Activated T-helper 17 cell treated with anti-CD3 and anti-CD28 coated beads, Interleukin-2, amount 50 U/mL, for 72 hours (primary cell): ENCODE measurements at places on chromosomes 7 and 10.
A peak's percentile ranks its signal among the peaks of the same experiment; 100 is the strongest.

- ATAC-seq = no peak
These were observed 68.4 kb downstream of the ASAH2B start for GRCh38 chr10:50807851-50808776.

GRCh38 chr7:140601566-140602174 is 38.9 kb downstream of the DENND2A start:
- ATAC-seq = no peak

DNA sequence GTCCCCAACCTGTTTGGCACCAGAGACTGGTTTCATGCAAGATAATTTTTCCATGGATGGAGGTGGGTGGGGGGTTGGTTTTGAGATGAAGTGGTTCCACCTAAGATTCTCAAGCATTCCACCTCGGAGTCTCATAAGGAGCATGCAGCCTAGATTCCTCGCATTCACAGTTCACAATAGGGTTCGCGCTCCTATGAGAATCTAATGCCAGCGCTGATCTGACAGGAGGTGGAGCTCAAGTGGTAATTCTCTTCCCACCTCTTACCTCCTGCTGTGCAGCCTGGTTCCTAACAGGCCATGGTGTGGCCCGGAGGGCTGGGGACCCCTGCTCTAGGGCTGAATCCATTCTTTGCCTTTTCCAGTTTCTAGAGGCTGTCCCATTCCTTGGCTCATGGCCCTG is 19.1 kb upstream of the CDK1 start:
- ATAC-seq = no peak

GRCh38 chr10:126373972-126374371 is 14.3 kb downstream of the ADAM12 start:
- no peak for ATAC-seq

DNA sequence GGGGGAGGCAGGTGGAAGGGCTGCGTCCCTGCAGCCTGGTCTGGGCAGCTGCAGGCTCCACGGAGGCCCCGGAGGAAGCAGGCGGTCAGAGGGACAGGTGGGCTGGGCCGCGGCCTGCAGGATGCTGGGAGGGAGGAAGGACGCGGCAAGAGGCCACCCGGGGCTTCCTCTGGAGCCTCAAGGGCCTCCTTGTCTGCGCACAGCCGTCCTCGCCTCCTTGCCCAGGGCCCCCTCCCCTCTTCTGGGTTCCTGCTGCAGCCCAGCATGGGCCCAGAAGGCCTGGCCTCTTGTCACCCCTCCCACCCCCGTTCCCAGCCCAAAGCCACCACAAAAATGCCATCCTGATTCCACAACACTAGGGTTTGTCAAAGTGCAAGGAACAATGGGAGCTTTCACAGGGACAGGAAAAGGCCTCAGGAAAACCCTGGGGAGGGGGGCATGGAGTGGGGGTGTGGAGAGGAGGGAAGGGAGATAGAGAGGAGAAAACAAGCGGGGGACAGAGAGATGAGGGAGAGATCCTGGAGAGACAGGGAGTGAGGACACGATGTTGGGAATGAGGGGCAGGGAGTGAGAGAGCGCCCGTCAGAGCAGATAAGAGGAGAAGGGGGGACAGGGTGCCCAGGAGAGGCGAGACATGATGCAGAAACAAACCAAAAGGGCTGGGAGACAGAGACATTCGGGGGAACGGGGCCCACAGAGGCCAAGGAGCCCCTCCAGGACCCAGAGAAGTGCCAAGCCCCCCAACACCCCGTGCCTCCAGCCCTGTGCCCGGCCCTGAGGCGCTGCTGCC is 41.8 kb downstream of the ZCCHC24 start:
- ATAC-seq = no peak

DNA sequence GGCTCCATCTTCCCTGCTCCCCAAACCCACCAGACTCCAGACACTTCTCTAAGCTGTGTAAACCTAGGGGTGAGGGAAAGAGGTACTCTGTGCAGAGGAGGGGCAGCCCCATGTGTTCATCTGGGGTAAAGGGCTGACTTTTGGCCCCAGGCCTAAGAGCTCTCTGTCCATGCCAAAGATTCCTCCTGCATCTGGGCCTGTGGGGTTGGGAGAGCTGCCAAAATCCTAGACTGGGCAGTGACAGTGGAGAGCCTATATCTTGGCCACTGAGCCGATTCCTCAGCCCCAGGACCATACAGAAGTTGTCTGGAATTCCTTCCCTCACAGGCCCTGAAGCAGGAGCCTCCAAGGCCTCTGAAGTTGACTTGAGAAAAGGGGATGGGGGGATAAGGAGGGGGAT is 25.3 kb upstream of the LEP start:
- ATAC-seq = no peak

- peak; percentile 36 for ATAC-seq
These were observed 73.9 kb upstream of the LEP start for GRCh38 chr7:128167042-128167701.

- no peak for ATAC-seq
These were observed 380.6 kb upstream of the IGFBP3 start for GRCh38 chr7:46301677-46302076.

GRCh38 chr10:95569368-95569767 is 8.2 kb upstream of the SORBS1 start:
- ATAC-seq = no peak

DNA sequence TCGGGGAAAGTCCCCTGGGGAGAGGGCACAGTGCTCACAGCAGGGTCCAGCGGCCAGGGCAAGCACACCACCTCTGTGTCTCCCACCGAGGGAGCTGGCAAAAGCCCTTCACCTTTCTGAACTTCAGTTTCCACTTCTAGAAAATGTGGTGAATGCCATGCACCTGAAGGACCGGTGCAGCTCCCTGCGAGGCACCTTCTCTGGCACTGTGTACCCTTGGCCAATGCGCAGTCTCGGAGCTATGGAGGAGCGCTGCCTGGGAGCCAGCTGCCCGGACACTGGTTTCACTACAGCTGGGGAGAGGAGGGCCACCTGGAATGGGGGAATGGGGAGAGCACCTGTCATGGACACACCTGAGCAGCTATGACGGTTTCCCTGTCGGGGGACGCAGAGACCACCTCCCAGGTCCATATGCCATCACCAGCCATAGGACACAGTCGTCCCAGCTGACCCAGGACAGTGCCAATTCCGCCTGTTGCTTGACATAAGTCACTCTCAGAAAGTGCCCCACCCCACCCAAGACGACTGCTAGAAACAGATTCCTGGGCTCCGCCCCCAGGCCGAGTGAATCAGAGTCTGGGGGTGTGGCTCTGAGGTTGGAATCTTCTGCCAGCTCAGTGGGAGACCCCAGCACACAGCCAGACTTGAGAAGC is 16.8 kb downstream of the RASGEF1A start:
- ATAC-seq = peak; percentile 53

- no peak for ATAC-seq
These were observed 41.2 kb upstream of the SVIL start for GRCh38 chr10:29675984-29676383.

- ATAC-seq = no peak
These were observed 39.2 kb upstream of the SLC35B4 start for GRCh38 chr7:134355927-134356326.

DNA sequence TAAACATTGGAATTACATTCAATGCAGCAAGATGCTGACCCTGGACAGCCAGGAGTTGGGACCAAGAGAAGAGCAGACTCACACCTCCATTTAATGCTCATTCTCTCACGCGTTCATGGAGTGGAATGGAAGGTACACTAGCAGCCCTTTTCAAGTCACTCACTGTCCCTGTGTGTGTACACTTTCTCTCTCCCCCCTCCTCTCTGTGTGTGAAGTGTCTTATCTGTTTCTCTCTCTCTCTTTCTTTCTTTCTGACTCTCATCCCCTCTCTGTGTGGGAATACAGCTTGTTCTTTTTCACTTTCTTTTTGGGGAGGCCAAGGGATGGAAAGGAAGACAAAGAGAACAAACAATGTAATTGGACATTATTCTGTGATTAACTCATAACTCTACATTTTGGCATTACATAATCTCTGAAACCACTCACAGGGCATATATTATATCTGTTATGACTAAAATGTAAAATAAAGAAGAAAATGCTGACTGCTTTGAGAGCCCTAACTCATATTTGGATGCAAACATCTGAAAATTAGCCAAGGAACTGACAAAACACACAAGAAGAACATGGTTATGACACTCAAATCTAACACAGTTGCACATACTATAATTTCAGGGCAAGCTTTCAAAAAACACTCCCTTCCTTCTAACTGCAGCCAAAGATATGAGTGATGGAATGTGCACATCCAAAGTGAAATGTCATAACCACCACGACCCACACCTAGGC is 188.8 kb downstream of the PARD3 start:
- ATAC-seq = no peak
